Kidney capillary endothelial cell (primary cell): ENCODE measurements at places on chromosomes 2 and 18.

DNA sequence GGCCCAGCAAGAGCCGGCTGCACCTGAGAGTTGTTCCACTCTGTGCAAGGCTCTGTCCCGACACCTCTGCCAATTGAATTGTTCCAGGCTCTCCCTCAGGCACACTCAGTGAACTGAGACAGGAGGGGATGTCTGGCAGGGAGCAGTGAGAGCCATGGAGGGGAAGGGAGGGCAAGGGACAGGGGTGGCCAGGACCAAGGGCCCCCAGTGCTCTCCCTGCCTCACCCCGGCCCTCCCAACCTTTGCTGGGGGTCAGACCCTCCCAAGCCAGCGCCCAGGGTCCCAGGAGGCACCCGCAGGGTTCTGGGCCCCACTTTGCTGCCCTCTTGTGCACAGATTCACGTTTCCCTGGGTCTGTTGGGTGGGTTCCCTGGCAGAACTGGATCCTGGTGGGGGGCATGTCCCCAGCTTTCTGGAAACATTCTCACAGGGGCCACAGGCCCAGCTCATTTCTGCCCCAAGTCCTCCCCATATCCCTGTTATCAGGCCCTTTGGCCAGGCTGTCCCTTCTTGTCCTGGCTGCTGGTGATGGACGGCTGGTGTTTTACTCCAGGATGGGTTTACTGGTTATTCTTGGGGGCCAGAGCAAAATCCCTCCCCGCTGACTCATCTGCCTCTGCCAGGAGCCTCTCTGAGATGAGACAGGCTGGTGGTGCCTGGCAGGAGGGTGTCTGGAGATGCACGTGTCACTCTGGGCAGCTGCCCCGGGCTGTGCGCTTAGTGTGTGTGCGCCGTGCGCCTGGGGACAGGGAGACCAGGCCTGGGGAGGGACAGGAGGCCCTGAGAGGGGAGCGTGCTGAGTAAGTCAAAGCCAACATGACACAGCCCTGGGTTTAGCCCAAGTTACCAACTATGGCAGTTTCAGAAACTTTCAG lies 136.5 kb upstream of the CTDP1 start:
- no peak for DNase-seq

DNA sequence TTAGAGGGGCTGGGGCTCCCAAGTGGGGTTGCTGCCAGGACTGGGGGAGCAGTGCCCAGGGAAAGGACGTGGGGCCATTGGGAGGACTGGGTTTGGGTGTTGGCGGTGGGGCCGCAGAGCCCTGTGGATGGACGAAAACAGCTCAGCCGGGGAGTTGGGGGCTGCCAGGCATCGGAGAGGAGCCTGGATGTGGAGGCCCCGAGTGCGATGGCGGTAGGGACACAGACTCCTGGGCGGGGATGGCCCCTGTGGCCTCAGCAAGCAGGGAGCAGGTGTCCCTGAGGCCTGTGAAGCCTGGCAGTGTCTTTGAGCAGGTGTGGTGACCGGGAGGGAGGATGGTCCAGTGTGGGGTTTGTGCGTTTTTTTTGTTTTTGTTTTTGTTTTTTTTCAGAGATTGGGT lies 13.3 kb downstream of the CTDP1 start:
- no peak for DNase-seq

GRCh38 chr2:185147361-185147760 lies 549.0 kb downstream of the ZNF804A start:
- DNase-seq: no peak

GRCh38 chr2:49677227-49677626 lies 522.9 kb upstream of the FSHR start:
- no peak for DNase-seq

GRCh38 chr2:216104691-216105090 lies 4.5 kb upstream of the XRCC5 start:
- DNase-seq: no peak

GRCh38 chr18:9210966-9211365 lies 74.4 kb downstream of the ANKRD12 start:
- DNase-seq: no peak

GRCh38 chr2:102186791-102187495 lies at the start of gene IL1RL2:
Gene IL1RL2 (plus strand): TSS chr2:102187023. CDS start chr2:102187868, 845 bp downstream.
- DNase-seq: no peak

GRCh38 chr2:134594399-134594798 lies 124.4 kb downstream of the TMEM163 start:
- no peak for DNase-seq

GRCh38 chr2:201754717-201755415 lies 25.9 kb downstream of the ALS2 start:
- DNase-seq: no peak

DNA sequence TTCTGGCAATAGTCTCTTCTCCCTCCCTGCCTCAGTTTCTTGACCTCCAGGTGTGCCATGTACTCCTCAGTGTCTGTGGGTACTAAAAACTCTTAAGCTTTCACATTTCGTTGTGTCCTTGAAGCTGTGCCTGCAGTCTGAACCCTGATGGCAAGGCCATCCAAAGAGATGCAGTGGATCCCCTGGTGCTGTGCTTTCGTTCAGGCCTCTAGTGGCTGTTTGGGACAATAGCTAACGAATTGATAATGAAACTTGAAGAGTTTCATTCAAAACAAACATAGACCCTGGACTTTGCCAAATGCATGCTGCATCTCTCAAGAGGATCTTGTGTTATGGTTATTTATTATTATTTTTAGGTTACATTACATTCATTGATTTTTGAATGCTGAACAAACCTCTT lies 523.1 kb upstream of the FSIP2 start:
- DNase-seq: no peak

DNA sequence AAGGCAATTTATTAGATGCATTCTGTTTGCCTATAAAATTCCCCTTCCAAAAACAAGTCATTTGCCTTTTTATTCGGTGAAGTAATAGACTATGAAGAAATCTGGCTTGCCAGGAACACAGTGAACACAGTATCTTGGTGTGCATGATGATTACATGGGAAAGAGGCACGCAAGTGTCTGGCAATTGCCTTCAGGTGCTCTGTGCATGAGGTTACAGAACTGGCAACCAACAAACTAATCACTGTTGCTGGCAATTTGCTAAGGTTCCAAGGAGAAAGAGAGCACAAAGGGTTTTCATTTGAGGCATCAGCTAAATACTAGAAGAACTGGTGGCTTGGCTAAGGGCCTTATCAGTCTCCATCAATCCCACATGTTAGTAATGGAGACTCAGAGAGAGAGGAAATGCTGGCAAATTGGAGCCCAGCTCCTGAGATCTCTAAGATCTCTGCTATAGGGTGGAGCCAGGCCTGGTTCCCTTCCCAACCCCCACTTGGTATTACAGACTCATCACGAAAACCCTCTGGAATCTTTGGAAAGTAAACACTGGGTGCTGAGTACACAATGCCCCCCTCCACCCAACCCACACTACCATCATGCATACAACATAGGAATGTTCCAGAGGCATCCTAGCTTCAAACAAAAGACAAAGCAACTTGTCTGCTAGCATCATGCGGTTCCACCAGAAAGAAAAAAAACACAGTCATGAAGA lies 10.4 kb downstream of the RNF152 start:
- DNase-seq: no peak

DNA sequence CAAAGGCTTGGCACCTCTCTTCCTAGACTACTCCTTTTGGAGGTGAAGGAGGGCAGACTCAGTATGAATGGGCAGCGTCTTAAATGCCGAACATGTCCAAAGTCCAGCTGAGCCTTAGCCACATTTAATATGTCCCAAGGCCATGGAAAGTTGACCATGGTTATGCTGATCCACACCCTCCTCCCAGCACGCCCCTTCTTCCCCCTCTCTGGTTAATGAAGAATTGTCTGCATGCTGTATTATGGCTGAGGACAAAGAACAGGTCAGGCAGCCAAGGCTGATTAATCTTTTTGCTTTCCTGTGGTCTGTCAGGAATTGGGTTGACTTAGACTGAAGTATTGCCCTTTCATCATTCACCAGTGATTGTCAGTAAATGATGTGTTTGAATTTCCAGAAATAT lies 5.8 kb upstream of the MYOM1 start:
- no peak for DNase-seq

- no peak for DNase-seq
Measured at GRCh38 chr2:112153179-112153490, 14.9 kb downstream of the FBLN7 start.

DNA sequence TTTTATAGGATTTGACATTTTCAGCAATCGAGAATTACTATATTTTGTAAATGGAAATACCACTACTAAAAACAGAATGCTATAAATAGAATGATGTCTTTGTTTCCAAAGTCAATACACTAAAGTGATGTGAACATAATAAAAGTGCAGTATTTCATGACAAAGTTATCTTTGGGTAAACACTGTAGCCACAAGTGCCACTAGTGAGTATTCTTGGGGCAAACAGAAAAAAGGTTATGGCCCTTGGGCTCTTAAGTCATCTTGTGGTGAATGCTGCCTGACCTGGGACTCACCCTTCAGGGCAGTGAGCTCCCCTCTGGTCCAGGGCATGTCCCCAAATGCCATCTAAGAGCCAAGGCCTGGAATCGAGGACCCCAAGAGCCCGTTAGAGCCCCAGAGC lies 99.2 kb upstream of the KYNU start:
- DNase-seq: no peak

DNA sequence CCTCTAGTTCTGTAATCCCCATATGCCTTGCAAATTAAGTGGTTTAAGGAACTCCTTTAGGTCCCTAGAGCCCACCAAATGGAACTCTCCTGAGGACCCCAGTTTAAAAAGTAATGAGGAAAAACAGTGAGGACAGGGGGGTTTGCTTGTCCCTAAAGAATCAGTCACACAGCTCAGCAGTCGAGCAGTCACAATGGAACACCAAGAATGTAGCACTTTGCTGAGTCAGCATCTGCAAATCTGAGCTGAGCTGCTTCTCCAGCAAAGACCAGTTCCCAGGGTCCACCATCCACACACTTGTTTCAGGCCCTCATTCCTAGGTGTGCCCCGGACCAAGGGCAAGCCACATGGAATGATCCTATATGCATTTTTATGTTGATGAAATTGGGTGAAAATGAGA lies 46.2 kb upstream of the NEDD4L start:
- DNase-seq: no peak

DNA sequence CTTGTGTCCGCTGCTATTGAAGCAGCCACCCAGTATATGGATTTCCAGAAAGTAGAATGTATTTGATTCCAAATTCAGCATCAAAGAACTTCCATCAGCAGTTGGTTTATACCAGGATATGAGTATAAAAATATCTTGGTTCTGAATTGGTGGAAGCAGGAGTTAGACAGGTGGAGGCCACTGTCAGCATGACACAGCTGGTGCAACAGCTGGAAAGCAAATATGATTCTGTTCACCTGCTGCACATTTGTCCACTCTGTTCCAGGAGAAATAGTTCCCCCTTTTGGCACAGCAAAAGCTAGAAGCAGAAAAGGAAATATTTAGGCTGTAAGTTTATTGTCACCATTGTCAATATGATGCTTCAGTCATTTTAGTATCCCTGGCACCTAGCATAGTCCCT lies 41.2 kb downstream of the KIAA2012 start:
- no peak for DNase-seq

DNA sequence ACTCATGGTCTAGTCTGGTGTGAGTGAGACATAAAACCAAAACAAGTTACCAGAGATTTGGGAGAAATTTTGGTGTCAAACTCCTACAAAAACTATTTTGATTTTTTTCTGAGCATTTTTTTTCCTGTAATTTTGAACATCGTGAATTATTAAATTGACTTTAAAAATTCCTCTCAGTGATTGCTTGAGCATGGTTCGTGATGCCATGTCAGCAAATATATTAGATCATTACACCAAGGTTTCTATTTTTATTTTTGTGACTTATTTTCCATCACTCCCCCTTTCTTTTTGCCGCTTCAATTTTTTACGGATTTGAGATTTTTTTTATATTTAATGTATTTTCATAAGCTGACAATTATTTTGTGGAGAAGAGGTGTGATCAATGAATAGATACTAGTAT lies 613.9 kb upstream of the LRATD1 start:
- DNase-seq: no peak

DNA sequence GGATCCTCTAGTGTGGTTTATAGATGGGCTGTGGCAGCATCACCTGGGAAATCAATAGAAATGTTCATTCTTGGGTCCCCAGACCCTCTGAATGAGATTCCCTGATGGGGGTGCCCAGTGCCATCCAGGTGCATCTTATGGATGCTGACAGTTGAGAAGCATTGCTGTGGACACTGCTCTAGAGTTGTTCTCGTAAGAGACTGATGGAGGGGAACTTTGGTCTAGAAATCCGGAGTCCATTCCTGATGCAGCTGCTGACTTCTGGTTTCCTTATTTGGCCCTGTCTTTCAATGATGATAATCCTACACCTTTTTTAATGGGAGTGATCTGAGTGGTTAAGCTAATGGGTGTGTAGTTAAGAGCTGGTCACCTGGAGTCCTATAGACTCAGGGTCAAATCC lies 28.3 kb upstream of the E2F6 start:
- no peak for DNase-seq

- DNase-seq: no peak
Measured at GRCh38 chr18:33350256-33350655, 90.3 kb downstream of the CCDC178 start.

DNA sequence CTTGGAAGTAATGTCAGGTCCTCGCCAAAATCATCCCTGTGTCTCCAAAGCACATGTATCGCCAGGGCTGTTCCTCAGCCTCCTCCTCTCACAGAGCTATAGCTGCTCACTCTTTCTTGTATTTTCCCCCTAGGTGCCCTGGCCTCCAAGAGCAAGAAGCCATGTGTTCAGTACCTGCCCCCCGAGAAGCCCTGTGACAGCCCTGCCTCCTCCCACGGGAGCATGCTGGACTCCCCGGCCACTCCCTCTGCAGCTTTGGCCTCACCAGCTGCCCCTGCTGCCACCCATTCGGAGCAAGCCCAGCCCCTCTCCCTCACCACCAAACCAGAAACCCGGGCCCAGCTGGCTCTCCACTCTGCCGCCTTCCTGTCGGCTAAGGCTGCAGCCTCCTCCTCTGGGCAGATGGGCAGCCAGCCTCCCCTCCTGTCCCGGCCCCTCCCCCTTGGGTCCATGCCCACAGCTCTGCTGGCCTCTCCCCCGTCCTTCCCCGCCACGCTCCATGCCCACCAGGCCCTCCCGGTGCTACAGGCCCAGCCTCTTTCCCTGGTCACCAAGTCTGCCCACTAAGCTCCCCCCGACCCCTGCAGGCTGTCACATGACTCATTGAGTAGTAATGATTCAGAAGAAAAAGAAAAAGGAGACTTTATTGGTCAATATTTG lies 18.8 kb downstream of the TGOLN2 start:
- peak; percentile 47 for DNase-seq

- DNase-seq: no peak
Measured at GRCh38 chr18:21162786-21163185, 51.2 kb upstream of the ROCK1 start.

DNA sequence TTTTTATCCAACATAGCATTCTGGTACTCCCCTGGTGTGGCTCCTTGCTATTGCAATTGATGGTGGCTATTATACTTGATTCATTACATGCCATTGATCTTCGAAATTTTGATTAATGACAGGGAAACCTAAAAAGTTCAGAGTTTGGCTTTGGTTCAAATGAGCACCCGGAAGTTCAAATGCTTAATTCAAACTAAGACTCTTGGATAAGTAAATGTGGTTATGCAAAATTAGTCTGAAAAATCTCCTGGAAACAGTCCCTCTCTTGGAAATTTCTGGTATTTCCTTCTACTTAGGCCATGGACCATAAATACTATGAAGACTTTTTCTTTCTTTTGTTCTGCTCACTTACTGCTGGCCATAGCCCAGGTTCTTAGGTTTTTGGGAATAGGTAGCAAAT lies 65.3 kb upstream of the SMIM21 start:
- DNase-seq: no peak
